ENCODE measurements at places on chromosomes 11 and 22.

DNA sequence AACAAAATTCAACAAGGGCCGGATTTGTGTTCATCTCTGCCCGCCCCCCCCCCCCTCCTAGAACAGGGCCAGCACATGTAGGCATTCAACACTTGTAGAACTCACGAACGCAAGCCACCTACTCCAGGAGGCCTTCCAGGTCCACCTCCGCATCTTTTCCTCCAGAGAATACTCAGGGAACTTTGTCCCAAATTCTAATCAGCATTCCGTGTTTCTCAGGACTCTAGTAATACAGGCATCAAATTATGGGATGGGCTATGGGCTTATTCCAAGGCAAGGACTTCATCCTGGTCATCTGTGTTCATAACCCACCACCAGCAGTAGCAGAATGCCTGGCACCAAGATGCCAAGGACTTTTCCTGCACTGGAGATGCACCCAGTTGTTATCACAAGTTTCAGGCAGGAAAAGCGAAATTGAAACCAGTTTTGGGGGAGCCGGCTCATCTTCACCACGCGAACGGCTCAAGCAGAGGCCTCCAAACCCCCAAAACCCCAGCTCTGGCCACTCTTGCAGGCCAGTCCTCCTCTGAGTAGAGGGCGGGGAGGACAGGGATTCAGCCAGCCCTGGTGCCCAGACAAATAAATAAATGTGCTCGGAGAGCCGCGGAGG is 462 bp downstream of the UBE2L6 start:
- DNase-seq, result peak; percentile 10

DNA sequence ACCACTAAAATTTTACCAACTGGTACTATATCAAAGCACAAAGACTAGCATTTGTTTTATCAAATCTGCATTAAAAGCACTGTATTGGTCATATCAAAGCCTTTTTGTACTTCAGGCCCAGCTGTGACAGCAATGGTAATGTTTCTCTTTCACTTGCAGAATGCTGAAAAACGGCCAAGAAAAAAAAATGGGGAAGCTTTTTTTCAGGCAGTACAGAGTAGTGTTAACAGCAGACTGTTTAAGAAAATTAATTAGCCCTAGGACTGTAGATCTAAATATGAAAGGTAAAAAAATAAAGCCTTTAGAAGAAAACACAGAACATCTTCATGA is 33.3 kb downstream of the DENND5A start:
- no peak for DNase-seq

DNA sequence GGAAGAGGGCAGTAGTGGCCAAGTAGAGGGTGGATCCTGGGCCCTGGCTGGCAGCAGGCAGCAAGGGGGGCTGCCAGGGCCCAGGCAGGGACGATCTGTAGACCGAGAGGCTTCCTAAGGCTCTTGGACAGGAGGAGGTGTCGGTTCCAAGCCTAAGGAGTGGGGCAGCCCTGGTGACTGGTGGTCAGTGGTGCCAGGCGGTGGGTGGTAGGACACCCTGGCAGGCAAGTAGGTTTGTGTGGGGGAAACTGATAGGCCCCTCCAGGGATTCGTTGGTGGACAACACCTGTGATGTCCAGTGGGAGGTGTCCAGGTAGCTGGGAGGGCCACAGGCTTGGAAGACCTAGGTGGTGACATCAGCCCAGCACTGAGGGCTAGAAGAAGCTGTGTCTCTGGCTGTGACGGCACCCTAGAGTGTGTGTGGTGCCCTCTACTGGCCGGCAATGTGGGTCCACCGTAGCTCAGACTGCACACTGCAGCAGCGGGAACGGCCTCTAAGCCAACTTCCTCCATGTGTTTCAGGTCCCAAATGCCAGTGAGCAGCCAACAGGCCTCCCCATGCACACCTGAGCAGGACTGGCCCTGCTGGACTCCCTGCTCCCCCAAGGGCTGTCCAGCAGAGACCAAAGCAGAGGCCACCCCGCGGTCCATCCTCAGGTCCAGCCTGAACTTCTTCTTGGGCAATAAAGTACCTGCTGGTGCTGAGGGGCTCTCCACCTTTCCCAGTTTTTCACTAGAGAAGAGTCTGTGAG is 9.4 kb upstream of the SAMM50 start:
- peak; percentile 60 for DNase-seq

- no peak for DNase-seq
These were observed 4.9 kb upstream of the TAGLN start for GRCh38 chr11:117194267-117194666.

GRCh38 chr11:22666688-22667439 is 453 bp downstream of the GAS2 start:
- no peak for DNase-seq

DNA sequence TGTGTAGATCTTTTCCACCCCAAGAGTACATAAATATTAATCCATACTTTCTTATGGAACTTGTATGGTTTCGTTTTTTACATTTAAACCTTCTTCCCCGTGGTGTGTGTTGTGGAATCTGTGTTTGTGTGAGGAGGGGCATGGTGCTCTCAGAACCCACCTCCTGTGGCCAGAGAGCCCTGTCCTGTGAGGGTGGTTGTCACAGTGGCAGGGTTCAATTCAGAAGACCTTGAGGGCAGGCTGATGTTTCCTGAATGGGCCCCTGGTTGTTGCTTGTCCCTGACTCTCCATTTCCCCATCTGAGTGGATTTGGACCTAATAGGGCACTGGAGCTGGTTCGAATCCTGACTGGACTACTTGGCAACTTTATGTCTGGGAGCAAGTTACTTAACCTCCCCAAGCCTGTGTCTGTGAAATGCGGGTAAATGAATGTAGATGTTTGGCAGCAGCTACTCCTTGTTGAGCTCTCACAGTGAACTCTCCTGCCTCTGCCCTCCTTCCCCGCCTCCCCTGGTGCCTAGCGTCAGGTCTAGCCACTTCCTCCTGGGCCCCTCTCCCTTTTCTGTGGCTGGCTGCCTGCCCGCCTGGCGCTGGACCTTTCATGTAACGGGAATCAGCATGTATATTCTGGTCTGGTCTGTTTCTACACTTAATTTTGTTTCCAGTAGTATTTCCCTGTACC is 7.3 kb downstream of the NEAT1 start:
- DNase-seq, result peak; percentile 72

DNA sequence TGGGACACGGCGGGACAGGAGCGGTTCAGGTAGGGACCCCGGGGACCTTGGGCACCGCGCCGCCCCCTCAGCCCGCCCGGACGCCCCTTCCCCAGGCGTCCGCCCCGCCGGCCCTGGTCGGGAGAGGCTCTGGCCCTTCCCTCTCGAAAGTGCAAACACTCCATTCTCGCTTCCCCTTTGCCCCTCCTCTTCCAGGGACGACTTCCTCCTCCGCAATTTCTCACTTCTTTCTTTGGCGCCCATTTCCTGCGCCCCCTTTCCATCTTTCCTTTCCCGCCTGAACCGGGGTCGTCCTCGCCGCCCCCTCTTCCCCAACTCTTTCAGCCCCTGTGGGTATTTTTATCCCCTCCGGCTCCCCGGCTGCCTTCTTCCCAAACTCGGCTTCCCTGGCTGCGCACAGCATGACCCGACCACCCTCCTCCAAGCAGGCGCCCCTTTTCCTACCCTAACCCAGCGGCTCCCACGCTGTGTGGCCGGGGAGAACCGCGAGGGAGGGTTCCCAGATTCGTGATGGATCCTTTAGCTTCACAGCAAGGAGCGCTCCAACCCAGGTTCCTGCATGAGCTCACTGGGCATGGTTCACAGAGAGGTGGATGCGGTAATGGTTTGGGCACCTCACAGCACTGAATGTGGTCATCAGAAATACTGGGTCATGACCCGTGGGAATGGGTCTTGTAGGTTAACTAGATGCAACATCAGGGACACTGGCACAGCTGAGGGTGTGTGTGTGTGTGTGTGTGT is 689 bp downstream of the RAB39A start:
- DNase-seq, result no peak

DNA sequence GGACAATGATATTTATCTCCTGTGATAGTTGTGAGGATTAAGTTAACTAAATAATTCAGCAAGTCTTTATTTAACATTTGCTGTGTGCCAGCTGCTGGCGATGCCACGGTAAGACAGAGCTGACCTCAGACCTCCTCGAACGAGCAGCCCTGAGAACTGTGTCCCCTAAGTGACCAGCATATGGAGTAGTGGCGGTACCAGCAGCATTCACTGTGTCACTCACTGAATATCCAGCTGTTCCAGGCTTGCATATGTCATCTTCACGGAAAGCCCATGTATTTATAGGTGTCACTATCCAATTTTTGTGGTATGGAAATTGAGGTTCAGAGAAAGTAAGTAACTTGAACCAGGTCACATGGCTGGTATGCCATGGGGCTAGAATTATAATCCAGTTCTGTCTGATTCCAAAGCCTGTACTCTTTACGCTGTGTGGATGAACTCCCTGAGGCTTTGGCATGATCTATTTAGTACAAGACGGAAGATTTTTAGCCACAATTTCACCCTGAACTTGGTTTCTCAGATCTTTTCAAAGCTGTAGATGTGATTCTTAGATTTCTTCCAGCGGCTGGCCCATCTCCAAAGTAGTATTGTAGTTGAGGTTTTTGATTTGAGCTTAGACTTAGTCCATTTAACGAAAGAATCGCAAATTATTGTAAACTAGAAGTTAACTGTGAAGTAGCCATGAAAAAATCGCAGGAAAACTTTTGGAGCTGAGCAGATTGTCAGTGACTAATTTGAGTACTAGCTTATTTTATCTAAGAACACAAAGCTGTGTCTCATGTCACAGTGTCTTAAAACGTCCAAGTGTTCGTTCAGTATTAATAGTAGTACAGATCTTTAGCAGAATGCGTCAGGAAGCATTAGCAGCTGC is 49.4 kb upstream of the MYO18B start:
- no peak for DNase-seq

GRCh38 chr11:32121012-32121411 is 30.1 kb downstream of the RCN1 start:
- peak; percentile 5 for DNase-seq

DNA sequence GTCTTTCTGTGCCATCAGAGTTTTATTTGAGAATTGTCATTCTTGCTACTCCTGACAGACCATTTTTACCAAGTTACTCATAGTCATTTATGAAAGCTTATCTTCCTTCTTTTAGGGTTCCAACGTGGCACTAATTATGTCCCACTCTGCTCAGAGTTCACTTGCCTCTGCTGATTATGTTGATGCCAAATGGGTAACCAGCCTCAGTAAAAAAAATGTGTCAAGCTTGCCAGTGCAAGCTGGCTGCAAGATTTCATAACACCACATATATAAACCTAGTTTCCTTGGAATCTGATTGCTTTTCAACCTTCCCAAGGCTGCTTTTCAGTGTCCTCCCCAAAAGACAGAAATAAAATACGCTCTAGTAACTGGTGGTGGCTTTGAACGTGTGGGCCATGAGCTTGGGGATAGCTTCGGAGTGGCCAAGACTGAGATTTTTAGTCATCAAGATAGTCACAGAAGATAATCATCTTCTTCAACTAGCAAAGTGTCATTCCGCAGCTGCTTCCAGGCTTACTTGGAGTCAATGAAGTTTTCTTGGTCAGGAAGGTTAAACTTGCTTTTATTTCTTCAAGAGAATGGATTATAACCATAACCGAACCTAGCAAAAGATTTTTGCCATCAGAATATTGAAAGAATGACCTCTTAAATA is 29.5 kb upstream of the APOA1 start:
- no peak for DNase-seq

GRCh38 chr22:50118129-50118528 is 28.3 kb downstream of the MOV10L1 start:
- no peak for DNase-seq

GRCh38 chr11:112797648-112798293 is 163.4 kb upstream of the NCAM1 start:
- peak; percentile 18 for DNase-seq

DNA sequence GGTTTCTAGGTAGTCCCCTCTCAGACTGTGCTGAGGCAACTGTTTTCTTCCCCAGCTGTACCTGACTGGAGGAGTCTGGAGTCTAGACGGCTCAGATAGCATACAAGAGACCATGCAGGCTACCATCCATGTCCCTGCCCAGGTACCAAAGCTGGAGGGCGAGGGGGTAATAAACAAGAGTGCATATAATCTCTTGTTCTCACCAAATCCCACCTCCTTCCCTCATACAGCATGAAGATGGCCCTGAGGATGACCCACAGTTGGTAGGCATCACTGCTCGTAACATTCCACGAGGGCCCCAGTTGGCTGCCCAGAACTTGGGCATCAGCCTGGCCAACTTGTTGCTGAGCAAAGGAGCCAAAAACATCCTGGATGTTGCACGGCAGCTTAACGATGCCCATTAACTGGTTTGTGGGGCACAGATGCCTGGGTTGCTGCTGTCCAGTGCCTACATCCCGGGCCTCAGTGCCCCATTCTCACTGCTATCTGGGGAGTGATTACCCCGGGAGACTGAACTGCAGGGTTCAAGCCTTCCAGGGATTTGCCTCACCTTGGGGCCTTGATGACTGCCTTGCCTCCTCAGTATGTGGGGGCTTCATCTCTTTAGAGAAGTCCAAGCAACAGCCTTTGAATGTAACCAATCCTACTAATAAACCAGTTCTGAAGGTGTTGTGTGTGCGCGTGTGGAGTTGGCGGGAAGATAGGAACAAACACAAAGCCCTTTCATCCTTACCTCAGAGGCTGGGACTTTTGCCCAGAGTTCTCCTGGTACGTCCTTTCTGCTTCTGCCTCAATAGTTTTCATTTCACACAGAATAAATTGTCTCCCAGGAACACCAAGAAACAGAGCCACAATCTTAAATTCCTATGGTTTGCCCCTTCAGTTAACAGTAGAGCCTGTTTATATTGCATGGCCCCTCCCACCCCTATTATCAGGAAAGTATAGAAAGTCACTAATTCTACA is 8.5 kb downstream of the HMBS start:
- no peak for DNase-seq

DNA sequence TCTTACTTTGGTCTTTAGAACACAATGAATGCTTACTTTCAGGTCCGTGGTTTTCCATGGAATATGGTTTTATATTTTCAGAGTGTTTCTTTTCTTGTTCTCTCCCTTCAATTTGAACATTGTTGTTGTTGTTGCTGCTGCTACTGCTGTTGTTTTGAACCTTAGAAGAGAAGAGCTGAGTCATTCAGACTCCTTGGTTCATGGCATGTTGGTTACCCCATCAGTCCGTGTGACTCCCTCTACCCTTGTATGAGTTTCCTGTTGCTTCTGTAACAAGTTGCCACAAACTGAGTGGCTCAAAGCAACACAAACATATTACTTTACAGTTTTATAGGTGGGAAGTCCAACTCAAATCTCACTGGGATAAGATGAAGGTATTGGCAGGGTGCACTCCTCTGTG is 511.0 kb downstream of the INSC start:
- DNase-seq, result no peak

DNA sequence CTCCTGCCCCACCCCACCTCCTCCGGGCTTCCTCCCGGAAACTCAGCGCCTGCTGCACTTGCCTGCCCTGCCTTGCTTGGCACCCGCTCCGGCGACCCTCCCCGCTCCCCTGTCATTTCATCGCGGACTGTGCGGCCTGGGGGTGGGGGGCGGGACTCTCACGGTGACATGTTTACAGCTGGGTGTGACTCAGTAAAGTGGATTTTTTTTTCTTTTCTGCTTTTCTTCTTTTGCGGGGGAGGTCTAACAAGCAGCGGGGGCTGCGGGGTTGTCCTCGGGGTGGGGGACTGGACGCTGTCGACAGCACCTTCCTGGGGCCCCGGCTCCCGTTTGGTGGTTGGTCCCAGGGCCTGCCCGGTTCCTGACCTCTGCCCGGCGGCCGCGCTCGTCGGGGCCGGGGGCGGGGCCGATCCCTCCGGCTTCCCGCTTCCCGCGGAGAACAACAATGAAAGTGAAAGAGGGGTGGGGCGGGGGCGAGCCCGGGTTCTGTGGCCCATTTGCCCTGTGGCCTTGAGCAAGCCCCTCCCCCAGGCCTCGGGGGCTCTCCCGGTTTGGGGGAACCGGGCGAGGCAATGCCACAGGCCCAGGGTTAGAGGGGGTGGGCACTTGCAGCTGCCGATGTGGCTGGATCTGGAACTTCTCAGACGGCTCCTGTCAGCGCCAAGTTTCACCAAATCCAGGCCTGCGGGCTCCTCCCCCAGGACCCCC is 975 bp upstream of the MDK start:
- DNase-seq, result peak; percentile 61
